ENCODE measurements at places on chromosomes 7 and 10. TPM values are rescaled to one million over a fixed set of nuclear protein-coding genes. Genes with fewer than 3 reads are reported as not detected.

The CPA2 gene
- total RNA-seq, result 0.73 TPM

The C7orf57 gene
- total RNA-seq, result not detected

- H3K4me1 ChIP-seq, result peaks cover 88% of the 10 kb centered on the region
- no peaks in the 10 kb centered on the region for H3K36me3 ChIP-seq
- H3K4me3 ChIP-seq, result no peak overlapping the region
- no peaks in the 10 kb centered on the region for H3K27me3 ChIP-seq
- no peak for DNase-seq
Observed at GRCh38 chr10:22656036-22656435, 58.3 kb downstream of the PIP4K2A start.

GRCh38 chr7:33996899-33997298 is 91.6 kb downstream of the BMPER start:
- H3K27me3 ChIP-seq, result no peaks in the 10 kb centered on the region
- no peak for DNase-seq
- no peak overlapping the region for H3K27ac ChIP-seq

GRCh38 chr10:12934777-12935176 is 66.7 kb downstream of the CCDC3 start:
- DNase-seq, result no peak
- H3K27me3 ChIP-seq, result no peaks in the 10 kb centered on the region
- H3K36me3 ChIP-seq, result no peaks in the 10 kb centered on the region
- no peak overlapping the region for H3K27ac ChIP-seq
- no peaks in the 10 kb centered on the region for H3K4me1 ChIP-seq
- no peak overlapping the region for H3K4me3 ChIP-seq

DNA sequence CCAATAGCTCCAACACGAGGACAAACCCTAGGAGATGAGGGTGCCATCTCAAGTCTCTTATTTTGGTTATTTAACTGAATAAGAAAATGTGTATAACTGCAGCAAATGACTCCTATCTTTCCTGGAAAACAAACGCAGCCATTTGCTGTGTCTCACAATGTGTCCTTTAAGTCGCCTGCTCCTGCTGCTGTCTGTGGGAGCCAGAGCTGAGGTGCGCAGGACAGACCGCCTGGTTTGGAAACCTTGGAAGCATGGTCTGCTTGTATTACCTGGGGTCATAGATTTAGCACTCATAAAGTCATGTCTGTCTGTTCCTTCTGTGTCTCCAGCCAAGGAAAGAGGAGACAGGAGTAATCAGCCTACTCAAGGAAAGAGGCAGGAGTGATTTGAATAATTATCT is 760.2 kb downstream of the GRID1 start:
- no peaks in the 10 kb centered on the region for H3K36me3 ChIP-seq
- H3K27ac ChIP-seq, result no peak overlapping the region
- H3K27me3 ChIP-seq, result peaks cover 8% of the 10 kb centered on the region
- no peak for DNase-seq

DNA sequence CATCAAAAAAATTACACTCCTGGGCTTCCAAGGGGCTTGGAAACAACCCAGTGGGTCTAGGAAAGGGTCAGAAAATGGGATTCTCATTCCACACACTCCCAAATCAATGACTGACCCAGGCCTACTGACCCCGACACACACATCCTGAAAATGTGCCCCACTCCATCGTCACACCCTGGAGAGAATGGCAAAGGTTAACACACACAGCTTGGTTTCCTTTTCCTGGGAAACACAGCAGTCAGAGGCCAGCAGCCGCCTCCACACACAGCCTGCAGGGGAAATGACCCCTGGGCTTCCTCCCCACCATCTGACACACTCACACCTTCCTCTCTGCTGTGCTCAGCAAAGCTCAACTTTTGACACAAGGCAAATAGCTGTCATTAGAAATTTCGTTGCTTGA is 42.9 kb downstream of the SH3PXD2A start:
- H3K27ac ChIP-seq, result no peak overlapping the region
- no peak for DNase-seq
- no peak overlapping the region for H3K4me3 ChIP-seq

- no peak overlapping the region for H3K4me3 ChIP-seq
- DNase-seq, result no peak
- no peak overlapping the region for H3K27ac ChIP-seq
- H3K36me3 ChIP-seq, result no peaks in the 10 kb centered on the region
- no peaks in the 10 kb centered on the region for H3K27me3 ChIP-seq
- peaks cover 9% of the 10 kb centered on the region for H3K4me1 ChIP-seq
Observed at GRCh38 chr10:114279289-114279688, 40.2 kb downstream of the VWA2 start.

DNA sequence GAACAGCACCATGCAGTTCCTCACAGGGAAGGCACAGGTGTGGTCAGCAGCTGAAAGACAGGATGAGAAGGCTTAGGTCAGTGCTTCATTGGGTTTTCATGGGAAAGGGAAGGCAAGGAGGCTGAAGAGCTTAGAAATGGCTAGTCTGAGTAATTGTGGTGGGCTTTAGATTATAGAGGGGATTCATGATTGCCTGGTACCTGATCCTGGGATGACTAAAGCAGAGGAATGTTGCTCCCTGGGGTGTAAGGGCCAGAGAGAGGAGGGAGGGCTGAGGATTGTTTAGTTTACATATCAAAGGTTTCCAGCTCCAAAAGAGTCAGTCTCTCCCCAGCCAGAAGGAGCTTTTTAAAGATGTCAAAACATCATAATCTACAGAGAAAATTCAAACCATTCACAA is 396.3 kb upstream of the POM121L12 start:
- H3K4me3 ChIP-seq, result no peak overlapping the region
- H3K4me1 ChIP-seq, result no peaks in the 10 kb centered on the region
- no peak overlapping the region for H3K27ac ChIP-seq
- no peak for DNase-seq
- H3K27me3 ChIP-seq, result no peaks in the 10 kb centered on the region
- H3K36me3 ChIP-seq, result no peaks in the 10 kb centered on the region

DNA sequence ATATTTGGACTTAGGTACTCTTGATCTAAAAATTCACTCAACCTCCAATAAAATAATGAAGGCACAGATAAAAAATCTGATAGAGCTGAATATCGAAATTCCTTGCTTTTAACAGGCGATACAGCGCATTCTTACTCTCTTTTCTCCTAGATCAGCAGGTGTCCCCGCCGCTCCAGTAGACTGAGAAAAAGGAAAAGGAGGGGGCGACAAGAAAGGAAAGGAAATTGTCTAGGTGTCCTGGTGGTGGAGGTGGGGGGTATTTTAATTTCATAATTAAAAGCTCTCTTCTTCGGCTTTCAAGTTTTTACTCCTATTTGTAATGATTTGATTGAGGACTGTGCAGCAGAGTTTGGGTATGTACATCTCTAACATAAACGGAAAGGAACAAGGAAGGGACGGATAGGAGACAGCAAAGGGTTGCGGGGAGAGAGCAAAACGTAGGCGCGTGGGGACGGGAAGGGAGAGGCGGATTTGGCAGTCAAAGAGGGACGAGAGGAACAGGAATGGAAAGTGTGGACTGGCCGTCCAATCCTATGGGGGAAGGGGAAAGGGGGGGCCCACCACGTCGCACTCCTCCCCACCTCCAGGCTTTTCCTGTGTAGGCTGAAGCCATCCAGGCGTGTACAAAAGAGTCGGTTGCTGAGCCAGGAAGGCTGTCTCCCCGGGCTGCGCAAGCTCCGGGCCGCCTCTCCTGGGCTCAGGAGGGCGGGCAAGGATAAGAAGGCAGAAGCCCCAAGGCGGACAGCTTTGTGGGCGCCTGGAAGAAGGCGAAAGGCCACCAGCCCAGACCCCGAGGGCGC is 875 bp upstream of the HECTD2 start:
- H3K4me3 ChIP-seq, result peak overlapping the region; percentile 75
- H3K4me1 ChIP-seq, result peaks cover 29% of the 10 kb centered on the region
- H3K27ac ChIP-seq, result peak overlapping the region; percentile 92
